ENCODE measurements at places on chromosomes 4 and X.

DNA sequence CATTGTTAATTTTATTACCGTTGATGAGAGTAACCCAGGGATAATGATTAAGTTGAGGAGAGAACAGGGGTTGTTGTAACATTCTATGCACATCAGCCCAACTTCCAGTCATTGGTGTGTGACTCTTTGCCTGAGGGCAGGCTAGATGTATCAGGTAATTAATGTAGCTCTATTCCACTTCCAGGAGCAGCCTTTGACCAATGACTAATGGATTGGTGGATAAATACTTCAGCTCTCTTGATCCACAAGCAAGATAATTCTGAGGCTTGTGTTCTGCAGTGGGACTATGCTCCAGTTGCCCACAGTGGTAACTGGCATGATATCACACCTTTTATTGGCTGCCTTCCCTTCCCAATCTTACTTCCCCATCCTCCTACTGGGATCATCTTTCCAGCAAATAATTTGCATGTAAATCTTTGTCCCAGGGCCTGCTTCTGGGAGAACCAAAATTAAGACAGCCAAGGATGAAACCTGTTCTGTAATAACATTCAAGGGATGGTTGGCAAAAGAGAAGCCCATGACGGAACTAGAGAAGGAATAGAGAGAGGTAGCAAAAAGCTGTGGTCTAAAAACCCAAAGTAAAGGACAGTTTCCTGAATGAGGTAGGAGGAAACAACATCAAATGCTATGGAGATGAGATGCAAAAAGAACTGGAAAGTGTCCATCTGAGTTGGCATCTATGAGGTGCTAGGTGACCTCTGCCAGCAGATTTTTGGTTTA lies 241.4 kb upstream of the RPS6KA3 start:
- DNase-seq = no peak

- no peak for DNase-seq
Observed at GRCh38 chrX:109619771-109620170, 5.2 kb downstream of the KCNE5 start.

DNA sequence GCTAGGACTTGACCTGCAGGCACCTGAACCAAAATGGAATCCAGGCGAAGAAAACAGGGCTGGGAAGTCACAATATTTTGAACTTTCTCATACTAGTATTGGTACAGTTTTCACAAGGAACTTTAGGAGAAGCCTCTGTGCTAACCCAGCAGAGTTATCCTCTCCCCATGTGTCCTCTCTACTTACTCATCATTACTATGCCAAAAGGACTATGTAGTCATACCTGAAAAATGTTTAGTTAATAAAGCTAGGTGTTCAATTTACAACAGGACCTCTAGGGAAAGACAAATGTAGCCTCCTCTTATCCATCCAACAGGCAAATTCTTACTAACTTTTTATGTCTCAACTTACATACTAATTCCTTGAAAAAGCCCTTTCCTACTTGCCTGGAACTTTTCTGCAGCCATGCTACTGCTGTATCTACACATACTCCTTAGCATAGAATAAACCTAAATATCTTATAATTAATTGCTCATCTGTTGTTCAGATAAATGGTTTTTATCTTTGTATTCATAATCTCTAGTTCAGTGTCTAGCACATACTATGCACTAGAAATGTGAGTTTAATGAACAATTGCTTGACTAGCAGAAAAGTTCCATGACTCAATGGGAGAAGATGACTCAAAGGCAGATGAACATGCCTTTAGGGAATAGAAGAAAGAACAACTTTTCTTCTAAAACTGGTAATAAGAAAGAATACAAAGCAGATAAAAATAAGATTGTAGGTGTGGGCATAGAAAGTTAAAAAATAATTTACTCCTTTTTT lies 215.5 kb upstream of the VEGFC start:
- DNase-seq = no peak

GRCh38 chrX:132171881-132172280 lies 44.1 kb upstream of the FRMD7 start:
- DNase-seq = no peak

- DNase-seq = no peak
Observed at GRCh38 chrX:107566604-107567262, 61.6 kb upstream of the PRPS1 start.

All from body of pancreas (tissue), 4 donors.